ENCODE measurements at places on chromosomes 1 and 21. TPM values are rescaled to one million over a fixed set of nuclear protein-coding genes. Genes with fewer than 3 reads are reported as not detected.

GRCh38 chr21:15560383-15561056 lies 169.3 kb upstream of the USP25 start:
- DNase-seq = no peak

Gene HCRTR1
- total RNA-seq = not detected

DNA sequence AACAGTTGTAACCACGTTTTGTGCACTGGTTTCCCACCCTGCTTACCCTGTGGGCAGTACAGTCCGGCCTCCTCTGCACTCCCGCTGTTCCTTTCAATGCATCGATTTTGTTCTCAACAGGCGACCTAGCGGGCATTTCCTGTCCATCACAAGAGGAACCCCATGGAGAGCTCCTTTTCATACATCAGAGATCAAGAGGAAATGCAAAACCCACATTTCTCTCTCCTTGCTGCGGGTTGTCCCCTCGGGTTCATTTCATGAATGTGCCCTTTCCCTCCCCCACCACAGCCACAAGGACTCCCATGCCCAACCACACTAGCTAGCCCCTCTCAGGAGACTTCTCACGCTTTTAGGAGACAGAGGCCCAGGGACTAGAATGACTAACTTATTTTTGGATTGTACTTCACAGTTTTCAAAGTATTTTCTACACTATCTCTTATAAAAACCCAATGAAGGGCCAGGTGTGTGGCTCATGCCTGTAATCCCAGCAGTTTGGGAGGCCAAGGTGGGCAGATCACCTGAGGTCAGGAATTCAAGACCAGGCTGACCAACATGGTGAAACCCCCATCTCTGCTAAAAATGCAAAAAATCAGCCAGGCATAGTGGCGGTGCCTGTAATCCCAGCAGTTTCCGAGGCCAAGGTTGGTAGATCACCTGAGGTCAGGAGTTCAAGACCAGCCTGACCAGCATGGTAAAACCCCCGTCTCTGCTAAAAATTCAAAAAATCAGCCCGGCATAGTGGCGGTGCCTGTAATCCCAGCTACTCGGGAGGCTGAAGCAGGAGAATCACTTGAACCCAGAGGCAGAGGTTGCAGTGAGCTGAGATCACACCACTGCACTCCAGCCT lies 18.4 kb downstream of the ATP1A4 start:
- no peak for DNase-seq

- no peak for DNase-seq
These were observed 45.3 kb downstream of the PGM1 start for GRCh38 chr1:63638471-63638870.

DNA sequence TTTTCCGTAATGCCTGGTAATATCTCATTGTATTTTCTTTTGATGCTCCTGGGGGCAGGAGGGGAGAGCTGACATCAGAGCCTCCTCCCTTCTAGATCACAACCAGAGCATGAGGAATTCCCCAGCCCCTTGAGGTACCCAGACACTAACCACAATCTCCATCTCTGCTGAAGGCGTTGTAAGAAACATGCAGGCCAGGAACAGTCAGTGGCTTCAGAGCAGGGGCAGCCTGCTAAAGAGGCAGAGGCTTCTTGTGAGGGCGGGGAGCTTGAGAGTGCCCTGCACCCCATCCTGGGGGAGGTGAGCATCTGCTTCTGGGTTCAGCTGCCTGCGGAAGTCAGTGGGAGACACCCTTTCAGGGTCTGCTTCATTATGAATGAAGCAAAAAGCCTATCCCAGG lies 19.0 kb downstream of the MAPKAPK2 start:
- DNase-seq = no peak

DNA sequence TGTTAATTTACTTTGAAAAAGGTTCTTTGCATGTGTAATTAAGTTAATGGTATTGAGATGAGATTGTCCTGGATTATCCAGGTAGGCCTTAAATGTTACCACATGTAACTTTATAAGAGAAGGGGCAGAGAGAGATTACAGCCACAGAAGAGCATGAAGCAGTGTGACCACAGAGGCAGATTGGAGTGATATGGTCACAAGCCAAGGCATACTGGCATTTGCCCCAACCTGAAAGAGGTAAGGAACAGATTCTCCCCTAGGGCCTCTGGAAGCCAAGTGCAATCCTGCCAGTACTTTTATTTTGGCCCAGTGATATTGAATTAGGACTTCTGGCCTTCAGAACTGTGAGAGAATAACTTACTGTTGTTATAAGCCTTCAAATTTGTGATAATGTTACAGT lies 23.0 kb downstream of the RNF2 start:
- no peak for DNase-seq

DNA sequence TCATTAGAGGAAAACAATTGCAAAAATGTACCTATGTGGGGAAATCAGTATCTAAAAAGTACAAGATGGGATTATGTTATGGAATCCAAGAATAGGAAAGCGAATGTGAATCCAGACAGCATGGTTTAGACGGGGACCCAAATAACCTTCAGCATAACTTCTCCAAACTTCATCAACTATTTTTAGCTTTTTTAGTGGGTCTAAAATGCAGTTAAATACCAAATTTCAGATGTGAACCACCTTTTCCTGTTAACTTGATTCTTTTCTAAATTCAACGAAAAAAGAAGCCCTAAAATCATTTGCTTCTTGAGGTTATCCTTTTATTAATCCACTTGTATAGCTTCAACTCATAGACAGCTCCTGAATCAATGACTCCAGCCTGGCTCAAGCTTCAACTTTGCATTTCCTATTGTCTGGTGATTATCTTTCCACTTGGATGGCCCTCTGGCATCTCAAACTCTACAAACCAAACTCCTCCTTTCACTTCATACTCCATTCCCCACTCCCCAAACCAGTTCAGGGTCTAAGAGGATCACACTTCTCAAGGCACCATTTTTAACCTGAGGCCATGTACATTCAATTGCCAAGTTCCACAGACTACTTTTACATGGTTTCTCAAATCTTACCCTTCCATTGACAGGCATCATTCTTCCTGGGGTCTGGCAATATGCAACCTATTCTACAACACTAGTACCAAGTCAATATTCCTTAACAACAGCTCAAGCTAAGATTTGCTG lies 7.4 kb downstream of the ERRFI1 start:
- DNase-seq = no peak

GRCh38 chr1:230073371-230074035 lies 6.5 kb downstream of the GALNT2 start:
- no peak for DNase-seq

- no peak for DNase-seq
These were observed 17.7 kb downstream of the CSMD2 start for GRCh38 chr1:34147301-34147700.

- DNase-seq = no peak
These were observed 84.2 kb downstream of the ERG start for GRCh38 chr21:38413958-38414548.

DNA sequence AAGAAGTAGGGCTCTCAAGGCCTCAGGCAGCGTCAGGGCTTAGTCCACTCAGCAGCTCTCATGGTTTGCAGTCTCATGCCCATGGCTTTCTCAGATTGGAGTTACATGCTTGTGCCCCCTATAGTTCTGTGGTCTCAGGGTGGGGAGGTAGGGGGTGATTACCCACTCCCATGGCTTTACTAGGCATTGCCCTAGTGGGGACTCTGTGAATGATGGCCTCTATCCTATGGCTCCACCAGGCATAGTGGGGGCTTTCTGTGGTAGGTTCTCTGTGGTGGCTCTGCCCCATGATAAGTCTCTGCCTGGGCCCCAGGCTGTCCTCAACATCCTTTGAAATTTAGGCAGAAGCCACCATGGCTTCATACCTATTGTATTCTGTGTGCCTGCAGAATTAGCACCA lies 48.9 kb downstream of the MSH4 start:
- no peak for DNase-seq

GRCh38 chr1:232183266-232183800 lies 446.6 kb downstream of the SIPA1L2 start:
- no peak for DNase-seq

- DNase-seq = no peak
These were observed 590.8 kb upstream of the PRMT6 start for GRCh38 chr1:106465666-106466065.

Gene DCAF8
- total RNA-seq = 116 TPM

Gene KCNQ4
- total RNA-seq = 1.4 TPM

Gene RUNX3
- 1.1 TPM for total RNA-seq

DNA sequence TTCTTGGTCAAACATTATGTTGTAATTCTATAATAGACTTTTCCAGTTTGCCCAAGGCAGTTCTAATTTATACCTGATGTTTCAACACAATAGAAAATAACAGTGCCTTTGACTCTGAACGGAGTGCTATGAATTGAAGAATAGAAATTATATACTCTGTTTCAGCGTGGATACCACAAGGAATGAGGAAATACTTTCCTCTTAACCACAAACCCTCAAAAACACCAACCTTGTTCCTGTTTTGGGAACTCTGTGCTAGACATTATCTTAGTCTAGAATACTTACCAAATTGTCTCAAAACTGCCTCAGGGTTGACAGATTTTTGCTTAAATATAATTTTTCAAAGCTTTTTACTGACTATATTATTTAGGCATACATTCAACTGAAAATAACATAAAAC lies 1629.3 kb downstream of the MRPL39 start:
- DNase-seq = no peak

GRCh38 chr1:212498283-212499040 lies 65.7 kb downstream of the NENF start:
- DNase-seq = no peak

Gene RUSC1
- total RNA-seq = 44.4 TPM
